Epithelial cell of prostate (primary cell): ENCODE measurements at places on chromosomes 2 and 18.

GRCh38 chr2:213150315-213151097, 906 bp downstream of the IKZF2 start:
- DNase-seq, result peak; percentile 60

GRCh38 chr2:233059797-233060500, at the start of gene INPP5D:
Gene INPP5D, plus strand, starts transcription at chr2:233060342. Its CDS starts 137 bp downstream, at chr2:233060479.
- DNase-seq, result no peak

GRCh38 chr2:205998583-205998982, 87.4 kb downstream of the INO80D start:
- DNase-seq, result no peak

DNA sequence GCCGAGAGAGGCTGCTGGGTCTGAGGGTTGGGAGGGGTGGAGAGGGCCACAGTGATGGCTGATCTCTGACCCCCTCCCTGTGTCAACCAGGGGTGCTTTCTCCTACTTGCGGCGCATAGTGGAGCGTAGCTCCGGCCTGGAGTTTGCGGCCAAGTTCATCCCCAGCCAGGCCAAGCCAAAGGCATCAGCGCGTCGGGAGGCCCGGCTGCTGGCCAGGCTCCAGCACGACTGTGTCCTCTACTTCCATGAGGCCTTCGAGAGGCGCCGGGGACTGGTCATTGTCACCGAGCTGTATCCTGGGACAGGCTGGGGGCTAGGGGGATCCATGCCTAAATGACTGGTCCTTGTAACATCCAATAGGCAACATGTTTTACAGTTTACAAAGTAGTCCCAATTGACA, 20.9 kb upstream of the GMPPA start:
- DNase-seq, result no peak

DNA sequence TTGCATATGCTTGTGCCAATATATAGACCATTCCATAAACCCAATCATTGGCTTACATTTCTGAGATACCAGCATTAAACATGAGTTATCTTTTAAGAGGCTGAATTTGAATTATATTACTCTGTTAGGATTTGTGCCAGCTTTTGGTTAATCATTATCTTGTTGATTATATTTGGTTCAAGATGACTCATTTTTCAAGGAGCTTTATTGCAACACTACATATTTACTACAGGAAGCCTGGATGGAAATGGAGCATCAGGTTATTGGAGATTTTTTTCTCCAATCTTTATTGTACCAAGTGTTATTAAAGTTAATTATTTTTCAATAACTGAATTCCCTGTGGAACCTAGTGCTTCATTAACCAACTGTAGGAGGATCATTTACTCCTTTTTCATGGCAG, 26.4 kb downstream of the EML4 start:
- DNase-seq, result peak; percentile 12

DNA sequence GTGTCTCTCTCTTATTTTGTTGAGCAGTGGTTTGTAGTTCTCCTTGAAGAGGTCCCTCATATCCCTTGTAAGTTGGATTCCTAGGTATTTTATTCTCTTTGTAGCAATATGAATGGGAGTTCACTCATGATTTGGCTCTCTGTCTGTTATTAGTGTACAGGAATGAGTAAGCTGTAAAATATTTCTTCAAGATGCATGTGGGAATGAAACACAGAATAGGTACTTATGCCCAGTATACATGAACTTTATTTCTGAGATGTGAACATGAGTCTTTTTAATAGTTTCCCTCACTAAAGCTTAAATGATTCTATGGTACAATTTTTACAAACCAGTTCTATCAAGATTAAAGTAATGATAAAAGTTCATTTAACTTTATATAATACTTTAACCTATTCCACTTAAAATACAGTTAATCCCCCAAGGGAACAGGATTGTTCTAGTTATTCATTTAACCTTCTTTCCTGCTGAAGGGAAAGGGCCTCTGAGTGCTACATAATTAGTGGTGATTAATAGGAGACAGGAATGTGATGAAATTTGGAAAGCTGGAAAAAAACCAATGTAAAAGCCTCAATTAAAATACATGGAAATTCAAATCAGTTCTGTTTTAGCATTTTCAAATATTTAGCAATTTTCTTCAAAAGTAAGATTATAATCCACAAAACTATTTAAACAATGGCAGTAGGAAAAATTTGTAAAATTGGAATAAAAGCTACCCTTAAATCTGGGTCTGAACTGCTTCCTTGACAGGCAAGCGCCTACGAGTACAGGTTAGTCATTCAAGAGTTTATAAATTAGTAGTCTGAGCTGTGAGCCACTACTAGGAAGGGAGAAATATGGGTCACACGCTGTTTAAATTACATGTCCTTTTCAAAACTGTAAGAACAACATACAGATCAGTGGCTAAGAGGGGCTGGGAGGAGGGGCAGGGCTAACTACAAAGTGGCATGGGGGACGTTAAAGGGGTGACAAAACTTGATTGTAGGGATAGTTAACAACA, 28.9 kb downstream of the SPIRE1 start:
- peak; percentile 26 for DNase-seq

- no peak for DNase-seq
Measured at GRCh38 chr2:71925268-71926088, 222.2 kb downstream of the CYP26B1 start.

DNA sequence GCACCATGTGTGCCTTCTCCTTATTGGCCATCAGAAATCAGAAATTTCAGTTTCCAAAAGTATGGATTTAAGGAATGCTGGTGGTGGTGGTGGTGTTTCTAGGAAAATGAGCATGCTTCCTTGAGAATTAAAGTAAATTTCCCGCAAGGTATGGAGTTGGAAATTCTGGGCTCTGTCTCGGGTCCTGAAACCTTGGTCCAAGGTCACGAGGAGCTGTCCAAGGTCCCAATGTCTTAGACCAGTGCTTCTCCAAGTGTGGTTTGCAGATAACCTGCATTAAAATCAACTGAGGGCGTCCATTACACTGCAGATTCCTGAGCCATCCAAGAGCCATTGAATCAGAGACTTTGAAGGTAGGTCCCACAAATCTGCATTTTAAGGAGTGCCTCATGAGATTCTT, 210.9 kb upstream of the PKDCC start:
- DNase-seq, result no peak

GRCh38 chr2:38128653-38129052, 52.7 kb upstream of the CYP1B1 start:
- no peak for DNase-seq
